ENCODE measurements at places on chromosomes 3 and 15. TPM values are rescaled to one million over a fixed set of nuclear protein-coding genes. Genes with fewer than 3 reads are reported as not detected.

Gene BDH1
- 19.8 TPM for polyA plus RNA-seq

Gene CACNA1D
- polyA plus RNA-seq, result not detected

Gene GHSR
- not detected for polyA plus RNA-seq

Gene CCR8
- not detected for polyA plus RNA-seq

Gene UBP1
- polyA plus RNA-seq, result 11.6 TPM

Gene TPM1
- 6.9 TPM for polyA plus RNA-seq

Gene LARP6
- polyA plus RNA-seq, result not detected

Gene SLCO2A1
- not detected for polyA plus RNA-seq

Gene CLDN1
- polyA plus RNA-seq, result not detected

Gene GPR149
- polyA plus RNA-seq, result not detected

Gene CNTN4
- not detected for polyA plus RNA-seq

Gene CHDH
- polyA plus RNA-seq, result not detected

Gene SAMMSON
- polyA plus RNA-seq, result not detected

Gene SGO1
- polyA plus RNA-seq, result 11.5 TPM

Gene C3orf18
- 11.3 TPM for polyA plus RNA-seq

Gene CASR
- polyA plus RNA-seq, result not detected

Gene MUC13
- not detected for polyA plus RNA-seq

Gene ZNF662
- polyA plus RNA-seq, result not detected

Gene CNBP
- polyA plus RNA-seq, result 838 TPM

Gene RARRES1
- polyA plus RNA-seq, result not detected

Gene ARPIN
- polyA plus RNA-seq, result not detected

Gene DAZL
- 2.3 TPM for polyA plus RNA-seq

Gene ARL14
- not detected for polyA plus RNA-seq

Gene CSPG5
- polyA plus RNA-seq, result not detected

Gene LSG1
- polyA plus RNA-seq, result 17.6 TPM

Gene TMEM212
- not detected for polyA plus RNA-seq

Gene PTPN23
- 4.9 TPM for polyA plus RNA-seq

Gene EPHA3
- polyA plus RNA-seq, result not detected

Gene C3orf22
- not detected for polyA plus RNA-seq

Gene LDHAL6B
- polyA plus RNA-seq, result 0.33 TPM

Gene TLR9
- 4.1 TPM for polyA plus RNA-seq

Gene SLC15A2
- 4.6 TPM for polyA plus RNA-seq

Gene LYZL4
- polyA plus RNA-seq, result not detected

All from naive B cell (primary cell).